Activated CD4-positive, alpha-beta T cell treated with anti-CD3 and anti-CD28 coated beads, Interleukin-2, Interleukin-6, amounts not matched to agents 100 ng/mL and 50 ng/mL, durations not matched to agents 16 hours and 8 hours (primary cell): ENCODE measurements at places on chromosomes 11 and 22.

GRCh38 chr22:43188829-43189545, 2.1 kb upstream of the TTLL12 start:
- DNase-seq, result no peak

- DNase-seq, result no peak
Observed at GRCh38 chr22:28075358-28075981, 156.4 kb upstream of the PITPNB start.

DNA sequence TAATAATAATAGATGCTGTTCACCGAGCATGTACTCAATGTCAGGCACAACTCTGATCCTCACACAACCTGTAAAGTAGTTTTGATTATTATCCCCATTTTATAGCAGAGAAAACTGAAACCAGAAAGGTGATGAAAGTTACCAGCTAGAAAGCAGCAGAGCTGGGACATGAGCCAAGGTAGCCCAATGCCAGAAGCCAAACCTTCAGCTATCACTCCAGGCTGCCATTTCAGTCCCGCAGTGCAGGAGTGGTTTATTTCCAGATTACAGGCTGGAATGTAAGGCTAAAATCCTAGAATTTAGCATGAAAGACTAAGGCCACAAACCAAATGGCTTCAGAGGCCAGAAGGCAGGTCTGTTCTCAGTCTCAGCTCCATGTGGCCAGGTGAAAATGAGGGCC, 108.8 kb downstream of the TENM4 start:
- DNase-seq, result no peak

DNA sequence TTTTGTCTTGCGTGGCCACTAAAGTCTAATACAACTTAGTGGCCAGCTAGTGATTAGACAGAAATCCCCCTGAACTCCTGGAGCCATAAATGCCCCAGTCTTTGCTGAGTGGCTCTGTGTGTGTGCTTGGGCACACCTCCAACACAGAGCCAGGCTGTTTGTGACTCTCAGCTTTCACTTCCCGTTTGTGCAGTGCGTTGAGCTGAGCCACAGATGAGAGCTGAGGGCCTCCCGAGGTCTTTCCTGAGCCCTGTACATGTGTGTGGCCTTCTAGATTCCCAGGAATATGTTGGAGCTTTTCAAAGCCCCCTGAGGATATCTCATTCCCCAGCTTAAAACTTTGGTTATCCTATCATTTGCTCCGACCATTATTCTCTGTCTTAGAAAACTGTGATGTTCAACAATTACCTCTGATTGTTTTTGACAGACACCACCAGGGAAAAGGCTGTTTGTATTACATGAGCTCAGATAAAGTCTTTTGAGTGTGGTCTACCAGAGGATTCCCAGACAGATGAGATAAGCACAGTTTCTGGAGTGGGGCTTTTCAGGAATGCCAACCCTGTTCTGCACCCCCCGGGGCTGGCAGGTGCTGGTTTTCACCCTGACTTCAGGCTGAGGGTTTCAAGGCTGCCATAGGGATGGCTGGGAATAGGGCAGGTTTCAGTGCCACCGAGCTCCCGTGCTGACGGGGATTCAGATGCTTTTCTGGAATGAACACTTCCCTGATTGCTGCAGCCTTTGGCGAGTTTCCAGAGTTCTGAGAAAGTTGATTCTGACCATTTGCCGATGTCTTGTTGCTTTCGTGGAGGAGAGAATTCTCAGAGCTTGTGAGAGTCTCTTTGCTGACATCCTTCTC, 23.8 kb downstream of the IGHMBP2 start:
- DNase-seq, result no peak

GRCh38 chr11:75236062-75236461, 4.5 kb upstream of the TPBGL start:
- DNase-seq, result no peak

GRCh38 chr11:6841694-6842093, 3.8 kb upstream of the OR10A5 start:
- DNase-seq, result peak; percentile 20

DNA sequence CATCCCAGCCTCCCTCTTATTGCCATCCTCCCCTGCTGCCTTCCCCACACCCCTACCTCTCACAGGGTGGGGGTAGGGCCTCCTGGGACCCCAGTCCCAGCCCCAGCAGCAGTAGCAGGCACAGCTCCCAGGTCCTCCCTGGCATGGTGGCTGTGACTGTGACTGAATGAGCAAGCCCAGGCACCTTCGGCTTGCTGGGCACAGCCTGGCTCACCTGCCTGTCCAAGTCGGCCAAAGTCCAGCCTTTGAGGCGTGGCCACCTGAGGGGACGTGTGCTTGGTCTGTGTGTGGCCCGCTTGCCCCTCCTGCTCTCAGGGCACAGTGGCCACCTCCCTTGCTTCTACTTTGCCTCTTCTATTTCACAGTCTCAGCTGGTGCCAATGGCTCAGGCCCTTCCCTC, at the start of gene TREH:
Gene TREH (minus strand): TSS at position 168 of the 400 bp plus-strand sequence. CDS start 23 bp downstream, at position 145.
- no peak for DNase-seq

DNA sequence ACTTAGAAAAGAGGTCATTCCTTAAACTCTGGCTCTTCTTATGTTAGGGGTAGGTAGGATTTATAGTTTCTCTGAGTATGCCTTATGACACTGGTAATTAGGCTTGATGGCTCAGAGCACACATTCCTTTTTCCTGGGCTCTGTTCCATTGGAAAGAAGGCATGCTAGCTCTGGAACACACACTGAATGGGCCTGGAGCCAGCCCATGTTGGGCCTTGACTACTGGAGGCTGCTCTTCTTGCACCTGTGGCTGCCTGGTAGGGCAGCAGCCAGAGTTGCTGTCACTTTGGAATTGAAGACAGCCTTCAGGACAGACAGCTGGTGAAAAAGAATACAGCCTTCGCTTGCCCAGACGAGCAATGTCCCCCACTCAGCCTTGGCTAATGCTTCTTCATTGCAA, 18.2 kb downstream of the MCAM start:
- no peak for DNase-seq

DNA sequence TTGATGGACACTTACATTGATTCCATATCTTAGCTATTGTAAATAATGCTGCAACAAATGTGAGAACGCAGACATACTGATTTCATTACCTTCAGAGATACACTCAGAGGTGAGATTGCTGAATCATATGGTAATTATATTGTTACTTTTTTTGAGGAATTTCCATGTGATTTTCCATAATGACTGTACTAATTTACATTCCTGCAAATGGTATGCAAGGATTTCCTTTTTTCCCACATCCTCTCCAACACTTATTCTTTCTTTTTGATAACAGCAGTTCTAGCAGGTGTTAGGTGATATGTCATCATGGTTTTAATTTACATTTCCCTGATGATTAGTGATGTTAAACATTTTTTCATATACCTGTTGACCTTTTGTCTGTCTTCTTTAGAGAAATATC, 207.7 kb downstream of the C11orf87 start:
- no peak for DNase-seq

- DNase-seq, result no peak
Observed at GRCh38 chr11:87465716-87466115, 428.0 kb downstream of the TMEM135 start.

GRCh38 chr22:49925525-49926128, 7.2 kb downstream of the CRELD2 start:
- peak; percentile 74 for DNase-seq

DNA sequence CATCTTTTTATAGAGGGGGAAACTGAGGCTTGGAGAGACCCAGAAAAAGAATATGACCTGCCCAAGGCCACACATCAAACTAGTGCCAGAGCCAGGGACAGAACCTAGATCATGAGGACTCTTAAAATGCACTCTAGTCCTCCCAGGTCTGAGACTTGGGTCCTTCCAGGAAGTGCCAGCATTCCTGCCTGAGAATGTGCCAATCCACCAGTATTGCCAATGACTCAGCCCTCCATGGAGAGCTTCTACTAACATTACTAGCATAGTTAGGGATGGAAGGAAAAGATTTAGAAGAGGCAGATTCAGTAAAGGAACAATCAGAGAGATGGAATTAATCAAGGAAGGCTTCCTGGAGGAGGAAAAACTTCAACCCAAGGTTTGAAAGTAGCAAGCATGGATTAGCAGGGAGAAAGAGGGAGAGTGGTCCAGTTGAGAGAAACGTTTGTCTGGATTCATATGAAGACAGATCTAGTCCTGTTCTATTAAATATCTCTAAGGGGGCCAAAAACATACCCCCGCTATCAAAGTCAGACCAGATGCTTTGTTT, 20.1 kb upstream of the SMIM35 start:
- DNase-seq, result no peak

DNA sequence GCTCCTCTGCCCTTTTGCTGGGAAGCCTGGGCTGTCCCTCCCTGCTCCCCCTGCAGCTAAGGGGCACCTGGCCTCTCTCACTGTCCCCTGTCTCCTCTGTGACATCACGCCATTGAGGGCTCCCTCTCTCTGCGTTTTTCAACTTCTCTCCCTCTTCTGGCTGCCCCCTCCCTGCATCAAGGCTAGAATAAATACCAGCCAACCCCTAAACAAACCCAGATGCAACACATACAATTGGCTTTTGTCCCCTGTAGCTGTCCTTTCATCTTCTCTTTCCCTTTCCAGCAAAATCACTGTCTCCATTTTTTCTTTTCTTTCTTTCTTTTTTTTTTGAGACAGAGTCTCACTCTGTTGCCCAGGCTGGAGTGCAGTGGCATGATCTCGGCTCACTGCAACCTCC, 3.3 kb upstream of the MIEF1 start:
- no peak for DNase-seq

- DNase-seq, result no peak
Observed at GRCh38 chr11:8426076-8426475, 162.4 kb upstream of the LMO1 start.

DNA sequence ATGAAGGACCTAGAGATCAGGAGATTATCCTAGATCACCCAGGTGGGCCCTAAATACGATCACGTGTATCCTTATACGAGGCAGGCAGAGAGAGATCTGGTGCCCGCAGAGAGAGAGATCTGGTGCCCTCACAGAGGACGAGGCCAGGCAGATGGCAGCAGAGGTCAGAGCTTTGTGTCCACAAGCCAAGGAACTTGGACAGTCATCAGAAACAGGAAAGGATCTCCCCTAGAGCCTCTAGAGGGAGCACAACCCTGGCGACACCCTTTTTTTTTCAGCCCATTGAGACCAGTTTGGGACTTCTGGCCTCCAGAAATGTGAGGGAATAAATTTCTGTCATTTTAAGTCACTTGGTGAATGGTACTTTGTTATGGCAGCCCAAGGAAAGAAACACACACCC, 25.5 kb upstream of the TIMP3 start:
- no peak for DNase-seq

- DNase-seq, result peak; percentile 38
Observed at GRCh38 chr11:3160252-3161031, 4.7 kb downstream of the OSBPL5 start.

DNA sequence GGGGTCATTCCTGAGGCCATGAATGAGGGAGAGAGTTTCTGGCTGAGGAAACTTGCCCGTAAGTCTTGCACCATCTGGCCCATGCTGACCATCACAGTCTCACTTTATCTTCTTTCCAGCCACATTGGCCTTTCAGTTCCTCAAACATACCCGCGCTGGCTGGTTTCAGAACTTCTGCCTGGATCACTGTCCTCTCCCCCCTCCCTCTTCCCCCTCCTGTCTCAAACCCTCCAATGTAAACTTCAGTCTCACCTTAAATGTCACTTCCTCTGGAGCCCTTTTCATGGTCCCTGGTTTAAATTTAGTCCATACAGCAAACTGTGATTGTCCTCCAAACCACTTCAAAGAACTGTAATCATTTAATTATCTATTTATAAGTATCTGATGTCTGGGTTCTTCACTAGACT, 3.7 kb upstream of the TMEM109 start:
- DNase-seq, result no peak

DNA sequence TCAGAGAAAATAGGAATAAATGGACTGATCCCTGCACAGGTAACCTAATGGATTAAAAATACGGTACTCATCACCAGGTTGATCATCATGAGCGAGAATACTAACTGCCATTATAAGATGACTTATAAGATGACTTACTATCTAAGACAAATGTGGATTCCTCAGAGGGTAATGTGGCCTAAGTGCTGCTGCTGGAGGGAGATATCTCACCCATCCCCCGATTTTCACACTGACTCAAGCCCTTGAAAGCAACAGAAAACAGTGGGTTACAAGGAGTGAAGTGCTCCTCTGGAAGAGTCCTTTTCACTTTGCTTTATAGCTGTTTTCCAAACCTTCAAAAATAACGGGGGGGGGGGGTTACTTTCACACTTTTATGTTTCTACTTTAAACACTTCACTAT, 920 bp downstream of the TMEM218 start:
- DNase-seq, result peak; percentile 44

DNA sequence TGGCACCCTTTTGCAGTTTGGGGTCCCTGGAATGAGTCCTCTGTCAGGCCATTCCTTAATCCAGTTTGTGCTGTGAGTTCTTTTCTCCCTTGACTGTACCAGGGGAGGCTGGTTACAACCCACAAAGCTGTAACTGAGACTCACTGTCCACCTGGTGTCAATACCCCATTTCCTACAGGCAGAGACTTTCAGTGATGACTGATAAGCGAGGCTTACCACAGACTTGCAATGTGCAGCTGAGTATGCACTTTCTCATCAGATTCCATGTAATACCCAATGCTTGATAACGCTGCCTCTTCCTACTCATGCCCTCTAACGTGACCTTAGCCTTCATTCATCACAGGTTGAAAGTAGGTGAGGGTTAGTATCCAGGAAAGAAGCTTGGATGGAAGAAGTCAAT, 120.1 kb downstream of the INSC start:
- DNase-seq, result no peak

DNA sequence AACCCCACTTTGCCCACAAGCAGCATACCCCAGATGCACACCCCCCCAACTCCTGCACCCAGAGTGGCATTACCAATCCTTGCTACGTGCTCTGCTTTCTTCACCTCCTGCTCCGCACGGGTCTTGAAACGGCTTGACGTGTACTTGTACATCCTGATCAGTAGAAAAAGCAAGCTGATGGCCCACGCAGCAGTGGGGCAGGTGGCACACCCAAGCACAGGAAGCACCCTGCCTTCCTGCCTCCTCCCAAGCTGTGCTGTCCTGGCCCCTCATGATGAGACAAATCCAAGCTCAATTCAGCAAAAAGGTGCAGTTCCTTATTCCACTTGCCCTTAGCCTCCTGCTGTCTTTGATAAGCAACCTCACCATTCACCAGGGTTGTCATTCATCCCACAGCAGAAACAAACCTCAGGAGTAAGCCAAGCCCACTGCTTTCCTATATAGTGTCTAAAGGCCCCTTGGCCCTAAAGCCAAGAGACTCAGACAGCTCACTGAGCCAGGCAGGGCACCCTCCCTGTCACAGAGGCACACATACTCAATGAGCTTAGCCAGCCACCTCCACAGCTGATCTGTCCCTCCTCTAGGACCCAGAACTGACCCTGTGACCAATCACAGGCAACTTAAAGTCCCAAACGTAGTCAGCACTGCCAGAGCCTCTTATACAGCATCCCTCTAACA, 27.8 kb downstream of the MORC2 start:
- DNase-seq, result no peak

GRCh38 chr11:6062691-6063358, 32.3 kb upstream of the OR56A1 start:
- DNase-seq, result no peak
